ENCODE measurements at places on chromosomes 7 and 10.

GRCh38 chr7:101232141-101232850, 5.3 kb downstream of the CLDN15 start:
- no peak for DNase-seq

DNA sequence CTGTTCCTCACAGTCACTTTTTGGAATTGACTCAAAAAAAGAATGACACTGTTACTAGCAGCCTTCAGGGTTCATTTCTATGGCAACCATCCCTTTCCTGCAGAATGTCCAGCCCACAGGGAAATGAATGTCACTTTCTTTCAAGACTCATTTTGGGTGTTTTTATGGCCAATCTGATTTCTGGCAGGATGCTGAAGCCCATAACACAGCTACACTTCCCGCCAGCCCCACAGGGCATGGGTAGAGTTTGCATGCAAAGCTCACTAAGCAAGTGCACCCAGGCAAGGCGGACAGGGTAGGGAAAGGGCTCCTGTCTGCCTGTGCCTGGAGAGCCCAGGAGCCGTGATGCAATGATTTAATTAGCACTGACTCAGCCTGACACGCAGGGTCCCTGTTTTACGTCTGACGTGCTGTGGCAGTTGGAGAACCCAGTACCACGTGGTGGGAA, 26.1 kb upstream of the GPAM start:
- DNase-seq, result peak; percentile 69

- DNase-seq, result no peak
Observed at GRCh38 chr7:111499027-111499426, 63.3 kb downstream of the IMMP2L start.

- DNase-seq, result no peak
Observed at GRCh38 chr10:122478971-122479370, 17.6 kb downstream of the HTRA1 start.

GRCh38 chr7:22571766-22572165, 71.8 kb upstream of the STEAP1B start:
- DNase-seq, result no peak

GRCh38 chr7:143279186-143280098, 5.3 kb upstream of the TMEM139 start:
- no peak for DNase-seq

DNA sequence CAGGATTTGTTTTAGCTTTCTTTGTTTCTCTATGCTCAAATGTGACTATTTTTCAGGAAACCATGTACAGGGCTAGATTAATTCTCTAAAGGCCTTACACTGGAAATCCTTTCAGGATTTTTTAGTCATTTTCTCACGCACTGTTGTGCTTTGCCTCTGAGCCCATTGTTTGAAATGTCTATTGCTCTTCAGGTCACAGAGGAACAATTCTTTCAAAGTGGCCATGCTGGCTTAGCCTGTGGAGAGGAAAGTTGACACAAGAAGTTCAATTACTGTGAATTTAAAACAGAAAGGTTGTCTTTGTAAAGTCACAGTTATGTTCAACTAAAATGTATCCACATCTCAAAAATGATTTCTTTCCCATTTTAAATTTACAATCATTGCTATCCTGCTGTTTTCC, 1071.7 kb upstream of the POT1 start:
- no peak for DNase-seq

DNA sequence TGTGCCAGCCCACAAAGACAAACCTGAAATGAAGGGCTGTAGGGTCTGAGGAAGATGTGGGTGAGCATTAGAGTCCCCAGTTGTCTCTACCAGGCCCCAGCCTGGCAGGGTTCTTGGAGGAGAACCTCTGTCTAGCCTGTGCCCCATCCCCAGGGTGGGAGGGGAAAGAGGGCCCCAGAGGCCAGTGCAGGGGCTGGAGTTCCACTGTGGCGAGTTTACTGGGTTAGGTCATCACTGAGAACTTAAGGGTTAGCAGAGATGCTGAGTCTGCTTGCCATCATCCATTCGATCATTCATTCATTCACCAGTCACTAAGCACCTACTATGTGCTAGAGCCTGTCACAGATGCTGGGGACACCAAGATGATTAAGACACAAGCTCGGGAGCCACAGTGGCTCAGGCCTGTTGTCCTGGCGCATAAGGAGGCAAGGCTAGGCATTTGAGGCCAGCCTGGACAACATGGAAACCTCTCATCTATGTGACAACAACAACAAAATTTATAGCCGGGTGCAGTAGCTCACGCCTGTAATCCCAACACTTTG, 2.6 kb downstream of the ANKRD2 start:
- no peak for DNase-seq

- no peak for DNase-seq
Observed at GRCh38 chr10:119680050-119680449, 28.9 kb downstream of the BAG3 start.

All from C1 segment of cervical spinal cord (tissue), 14 donors.